ENCODE measurements at places on chromosomes 16 and 17.

- no peak for DNase-seq
Measured at GRCh38 chr17:37278247-37278894, 97.4 kb upstream of the C17orf78 start.

- no peak for DNase-seq
Measured at GRCh38 chr16:2465653-2466415, 5.3 kb upstream of the NTN3 start.

GRCh38 chr17:27783440-27784350, 16.6 kb downstream of the NOS2 start:
- DNase-seq, result no peak

GRCh38 chr17:14756479-14756878, 455.6 kb downstream of the HS3ST3B1 start:
- no peak for DNase-seq

GRCh38 chr16:28621481-28622155, 11.8 kb upstream of the SULT1A1 start:
- DNase-seq, result no peak

DNA sequence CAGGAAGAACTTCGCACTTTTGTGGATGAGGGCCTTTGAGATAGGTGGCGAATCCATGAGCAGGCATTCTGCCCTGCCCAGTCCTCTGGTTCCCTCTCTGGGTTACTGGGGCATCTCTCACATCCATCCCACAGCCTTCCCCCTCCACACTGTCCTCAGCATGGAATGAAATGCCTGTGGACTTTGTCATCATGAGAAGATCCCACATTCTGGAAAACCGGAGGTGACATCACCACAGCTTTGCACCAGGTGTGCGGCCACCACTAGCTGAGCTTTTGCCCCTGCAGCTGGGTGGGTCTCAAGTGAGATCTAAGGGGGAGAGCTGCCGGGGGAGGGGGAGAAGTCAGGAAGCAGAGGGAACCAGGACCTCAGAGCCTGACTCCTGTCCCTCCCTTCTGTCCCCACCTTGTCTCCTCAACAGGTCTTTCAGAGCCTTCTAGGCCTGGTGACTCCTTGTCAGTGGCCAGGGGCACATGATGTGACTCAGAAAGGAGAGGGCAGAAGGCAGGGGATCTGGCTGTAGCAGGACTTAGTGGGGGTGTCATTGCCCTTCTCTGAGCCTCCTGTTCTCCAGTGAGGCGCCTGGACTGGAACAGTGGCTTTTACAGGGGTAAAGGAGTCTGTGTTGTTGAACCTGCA, 40.0 kb upstream of the DLX4 start:
- DNase-seq, result no peak

- DNase-seq, result no peak
Measured at GRCh38 chr16:47045459-47045858, 72.0 kb upstream of the DNAJA2 start.

GRCh38 chr17:64247836-64248235, 15.2 kb downstream of the TEX2 start:
- no peak for DNase-seq

DNA sequence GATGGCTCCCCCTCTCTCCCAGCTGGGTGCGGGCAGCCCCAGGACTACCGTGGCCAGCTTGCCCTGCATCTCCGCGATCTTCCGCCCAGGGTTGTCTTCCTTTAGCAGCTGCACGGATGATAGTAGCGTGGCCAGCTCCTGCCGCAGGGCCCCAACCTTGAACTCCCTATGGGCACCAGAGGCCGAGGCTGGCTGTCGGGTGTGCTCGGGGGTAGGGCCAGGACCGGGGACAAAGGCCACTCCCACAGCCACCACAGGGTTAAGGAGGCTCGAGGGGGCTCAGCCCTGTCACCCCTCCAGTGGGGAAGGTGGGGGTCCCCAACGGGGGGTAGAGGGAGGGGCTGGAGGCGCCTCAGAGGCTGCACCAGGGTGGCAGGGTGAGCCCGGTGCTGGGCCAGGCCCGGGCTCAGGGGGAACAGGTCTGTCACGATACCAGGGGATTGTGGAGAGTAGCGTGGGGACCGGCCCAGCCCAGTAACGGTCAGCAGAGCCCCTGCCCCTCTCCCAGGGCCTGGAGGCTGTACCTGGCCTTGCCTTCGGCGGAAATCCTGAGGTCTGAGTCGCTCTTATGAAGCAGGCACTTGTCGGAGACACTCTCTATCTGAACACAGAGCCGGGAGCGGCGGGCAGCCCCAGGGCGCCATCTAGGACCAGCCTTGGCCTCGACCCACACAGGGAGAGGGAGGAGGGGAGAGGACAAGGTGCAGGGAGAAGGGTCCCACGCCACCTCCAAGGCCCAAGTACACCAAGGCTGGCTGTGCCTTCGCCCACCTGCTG, 5.2 kb downstream of the PERCC1 start:
- no peak for DNase-seq

- no peak for DNase-seq
Measured at GRCh38 chr17:20191056-20191455, 181.9 kb downstream of the SPECC1 start.

DNA sequence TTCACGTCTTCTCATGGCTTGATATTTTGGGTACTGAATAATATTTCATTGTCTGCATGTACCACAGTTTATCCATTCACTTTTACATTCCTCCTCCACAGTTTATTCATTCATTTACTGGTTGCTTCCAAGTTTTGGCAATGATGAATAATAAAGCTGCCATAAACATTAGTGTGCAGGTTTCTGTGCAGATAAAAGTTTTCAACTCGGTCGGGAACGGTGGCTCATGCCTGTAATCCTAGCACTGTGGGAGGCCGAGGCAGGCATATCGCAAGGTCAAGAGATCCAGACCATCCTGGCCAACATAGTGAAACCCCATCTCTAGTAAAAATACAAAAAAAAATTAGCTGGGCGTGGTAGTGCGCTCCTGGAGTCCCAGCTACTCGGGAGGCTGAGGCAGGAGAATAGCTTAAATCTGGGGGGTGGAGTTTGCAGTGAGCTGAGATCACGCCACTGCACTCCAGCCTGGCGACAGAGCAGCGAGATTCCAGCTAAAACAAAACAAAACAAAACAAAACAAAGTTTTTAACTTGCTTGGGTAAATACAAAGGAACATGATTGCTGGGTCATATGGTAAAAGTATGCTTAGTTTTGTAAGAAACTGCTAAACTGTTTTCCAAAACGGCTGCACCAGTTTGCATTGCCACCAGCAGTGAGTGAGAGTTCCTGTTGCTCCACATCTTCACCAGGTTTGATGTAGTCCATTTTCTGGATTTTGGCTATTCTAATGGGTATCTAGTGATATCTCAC, 89.5 kb downstream of the WWP2 start:
- DNase-seq, result no peak

DNA sequence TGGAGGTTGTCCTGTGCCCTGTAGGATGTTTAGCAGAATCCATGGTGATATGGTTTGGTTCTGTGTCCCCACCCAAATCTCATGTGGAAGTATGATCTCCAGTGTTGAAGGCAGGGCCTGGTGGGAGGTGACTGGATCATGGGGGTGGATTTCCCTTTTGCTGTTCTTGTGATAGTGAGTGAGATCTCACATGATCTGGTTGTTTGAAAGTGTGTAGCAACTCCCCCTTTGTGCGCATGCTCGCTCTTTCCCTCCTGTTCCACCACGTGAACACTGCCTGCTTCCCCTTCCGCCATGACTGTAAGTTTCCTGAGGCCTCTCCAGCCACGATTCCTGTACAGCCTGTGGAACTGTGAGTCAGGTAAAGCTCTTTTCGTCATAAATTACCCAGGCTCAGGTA, 61.9 kb downstream of the ARHGAP17 start:
- DNase-seq, result no peak

- DNase-seq, result no peak
Measured at GRCh38 chr17:40348562-40349476, 15.7 kb downstream of the GJD3 start.

DNA sequence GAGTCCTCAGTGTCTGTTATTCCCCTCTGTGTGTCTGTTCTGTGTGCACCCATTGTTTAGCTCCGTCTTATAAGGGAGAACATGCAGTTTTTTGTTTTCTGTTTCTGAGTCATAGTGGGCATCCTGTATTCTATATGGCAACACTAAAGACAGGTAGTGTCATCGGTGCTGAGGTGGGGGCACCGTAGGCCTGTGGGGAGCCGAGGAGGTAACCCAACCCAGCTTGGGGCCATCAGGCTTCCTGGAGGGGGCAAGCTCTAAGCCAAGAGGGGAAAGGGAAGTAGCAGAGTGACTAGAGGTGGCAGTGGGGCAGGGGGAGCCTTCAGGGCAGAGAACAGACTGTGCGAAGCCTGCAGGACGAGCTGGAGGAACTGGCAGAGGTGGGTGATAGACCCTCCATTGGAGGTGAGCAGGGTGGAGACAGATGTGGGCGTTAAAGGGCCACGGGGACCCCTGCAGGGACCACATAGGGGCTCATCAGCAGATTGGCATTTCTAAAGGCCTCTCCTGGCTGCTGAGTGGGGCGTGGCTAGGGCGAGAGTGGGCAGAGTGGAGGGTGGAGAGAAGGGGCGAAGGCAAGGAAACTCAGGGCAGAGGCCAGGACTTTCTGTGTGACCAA, 36.5 kb downstream of the CPNE2 start:
- peak; percentile 20 for DNase-seq

- no peak for DNase-seq
Measured at GRCh38 chr17:8871081-8871581, 3.7 kb upstream of the PIK3R6 start.

DNA sequence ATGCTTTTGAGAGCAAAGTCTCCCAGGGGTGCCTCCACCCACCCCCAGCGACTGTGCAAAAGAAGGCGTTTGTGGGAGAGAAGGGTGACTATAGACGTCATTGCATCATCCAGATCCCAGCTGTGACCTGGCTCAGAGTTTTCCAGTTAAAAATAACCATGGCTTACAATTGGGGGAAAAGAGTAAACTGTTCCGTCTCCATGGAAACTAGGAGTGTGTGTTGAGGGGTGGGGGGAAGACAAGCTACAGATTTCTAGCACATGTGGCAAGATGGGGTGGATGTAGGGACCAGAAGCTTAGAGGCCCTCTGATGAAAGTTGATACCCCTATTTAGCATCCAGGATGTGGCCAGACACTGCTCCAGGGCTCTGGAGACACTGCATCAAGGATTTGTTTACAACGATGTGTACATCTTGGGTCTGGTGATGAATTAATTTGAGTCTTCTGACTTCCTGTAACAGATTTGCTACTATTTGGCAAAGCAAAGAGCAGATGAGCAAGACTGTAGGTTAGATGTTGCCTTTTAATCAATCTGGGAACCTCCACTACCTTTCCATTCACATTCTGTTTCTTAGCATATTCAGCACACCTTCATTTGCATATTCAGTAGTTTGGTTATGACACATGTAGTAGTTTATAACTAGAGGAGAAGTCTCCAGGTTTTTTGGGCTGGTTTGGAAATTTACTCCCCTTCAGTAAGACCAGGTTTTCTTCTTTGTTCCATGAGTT, 6.2 kb upstream of the DUSP14 start:
- DNase-seq, result no peak

- no peak for DNase-seq
Measured at GRCh38 chr16:16052916-16053315, 103.5 kb downstream of the ABCC1 start.

GRCh38 chr16:9965079-9965478, 217.1 kb downstream of the GRIN2A start:
- no peak for DNase-seq

- no peak for DNase-seq
Measured at GRCh38 chr17:68089881-68090280, 54.3 kb downstream of the KPNA2 start.

GRCh38 chr17:7897773-7898172, 9.2 kb downstream of the CHD3 start:
- no peak for DNase-seq

GRCh38 chr16:89104303-89104702, 10.7 kb downstream of the ACSF3 start:
- no peak for DNase-seq

DNA sequence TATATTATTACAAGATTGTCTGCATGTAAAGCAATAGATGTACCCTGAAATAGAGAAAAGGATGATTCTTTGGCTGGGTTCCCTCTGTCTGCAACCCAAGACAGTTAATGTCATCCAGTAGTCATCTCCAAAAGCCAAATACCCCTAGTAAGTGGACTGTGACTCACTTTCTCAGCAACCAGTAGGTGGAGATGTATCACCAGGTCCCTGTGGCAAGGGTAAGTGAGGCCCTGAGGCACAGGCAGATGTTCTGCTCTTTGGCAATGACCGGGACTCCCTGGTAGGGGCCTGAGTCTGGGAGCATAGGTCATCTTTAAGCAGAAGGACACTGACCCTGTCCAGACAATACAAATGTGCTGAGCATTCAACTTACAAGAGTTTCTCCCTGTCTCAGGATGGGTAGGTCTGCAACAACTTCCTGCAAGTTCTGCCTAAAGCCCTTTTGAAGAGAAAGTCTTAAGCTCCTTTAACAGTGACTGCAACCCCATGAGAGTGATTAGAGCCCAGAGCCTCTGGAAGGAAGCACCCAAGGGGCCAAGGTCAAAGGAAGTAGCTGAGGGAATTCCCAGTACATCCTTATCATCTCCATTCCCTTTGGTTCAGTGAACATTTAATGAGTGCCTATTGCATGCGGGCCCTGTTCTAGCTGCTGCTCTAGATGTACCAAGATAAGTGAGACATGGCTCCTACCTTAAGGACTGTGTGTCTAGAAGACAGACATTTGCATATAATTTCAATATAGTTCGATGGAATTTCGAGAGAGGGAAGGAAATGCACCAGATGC, 31.9 kb downstream of the PMP22 start:
- DNase-seq, result no peak

- DNase-seq, result no peak
Measured at GRCh38 chr17:7114241-7114874, at the start of gene ASGR2. TSS of gene ASGR2 (minus strand) at chr17:7114822. CDS start at chr17:7114240, 582 bp downstream.

DNA sequence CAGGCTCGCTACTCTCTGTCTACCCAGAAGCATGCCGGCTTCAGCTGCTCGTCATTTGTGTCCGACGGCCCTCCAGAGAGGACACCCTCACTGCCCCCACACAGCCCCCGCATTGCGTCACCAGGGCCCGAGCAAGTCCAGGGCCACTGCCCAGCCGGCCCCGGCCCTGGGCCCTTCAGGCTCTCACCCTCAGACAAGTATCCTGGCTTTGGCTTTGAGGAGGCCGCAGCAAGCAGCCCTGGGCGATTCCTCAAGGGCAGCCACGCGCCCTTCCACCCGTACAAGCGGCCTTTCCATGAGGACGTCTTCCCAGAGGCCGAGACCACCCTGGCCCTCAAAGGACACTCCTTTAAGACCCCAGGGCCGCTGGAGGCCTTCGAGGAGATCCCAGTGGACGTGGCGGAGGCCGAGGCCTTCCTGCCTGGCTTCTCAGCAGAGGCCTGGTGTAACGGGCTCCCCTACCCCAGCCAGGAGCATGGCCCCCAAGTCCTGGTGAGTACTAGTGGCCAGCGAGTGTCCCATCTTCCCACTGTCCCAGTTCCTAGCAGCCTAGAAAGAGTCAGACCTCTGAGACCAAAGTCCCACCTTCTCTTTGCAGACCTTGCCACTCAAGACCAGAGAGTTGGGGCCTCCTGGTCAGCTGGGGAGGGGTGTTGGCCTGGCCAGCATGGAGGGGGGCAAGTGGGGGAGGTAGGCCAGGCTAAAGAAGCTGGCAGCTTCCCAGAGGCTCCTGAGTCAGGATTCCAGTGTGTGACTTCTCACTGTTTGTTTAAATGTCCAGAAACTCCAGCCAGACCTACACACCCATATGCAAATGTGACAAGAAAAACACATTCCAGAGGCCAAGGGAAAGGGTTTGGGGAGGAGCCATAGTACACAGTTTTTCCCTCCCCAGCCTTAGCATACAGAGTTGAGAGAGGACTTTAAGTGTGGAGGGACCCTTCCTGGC, 18.6 kb downstream of the FOXN1 start:
- no peak for DNase-seq
